Activated CD4-positive, CD25-positive, alpha-beta regulatory T cell (primary cell): ENCODE measurements at places on chromosomes 3 and 15.

DNA sequence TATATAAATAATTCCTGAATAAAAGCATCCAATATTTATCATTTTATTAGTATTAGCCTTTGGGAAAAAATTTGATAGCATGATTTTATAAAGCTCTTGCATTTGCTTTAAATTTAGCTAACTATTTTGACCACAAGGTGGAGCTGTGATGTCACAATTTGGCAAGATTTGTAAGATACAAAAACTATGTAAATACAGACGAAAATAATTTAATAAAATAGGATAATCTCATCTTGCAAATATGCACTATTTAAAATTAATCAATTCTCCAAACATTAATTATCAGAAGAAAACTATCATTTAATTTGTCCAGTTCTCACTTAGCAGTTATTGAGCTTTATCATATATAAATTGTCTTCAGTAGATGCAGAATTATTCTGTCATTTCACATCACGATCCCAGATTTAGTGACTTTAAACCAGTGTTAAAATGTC lies 95.4 kb downstream of the PLOD2 start:
- DNase-seq: no peak

- no peak for DNase-seq
Measured at GRCh38 chr15:60744826-60745460, 266.0 kb upstream of the ICE2 start.

GRCh38 chr3:188082450-188082849 lies 71.5 kb upstream of the LPP start:
- no peak for DNase-seq

- no peak for DNase-seq
Measured at GRCh38 chr3:48344867-48345507, 11.5 kb upstream of the SPINK8 start.

- DNase-seq: no peak
Measured at GRCh38 chr15:56102441-56102840, 109.0 kb upstream of the NEDD4 start.

DNA sequence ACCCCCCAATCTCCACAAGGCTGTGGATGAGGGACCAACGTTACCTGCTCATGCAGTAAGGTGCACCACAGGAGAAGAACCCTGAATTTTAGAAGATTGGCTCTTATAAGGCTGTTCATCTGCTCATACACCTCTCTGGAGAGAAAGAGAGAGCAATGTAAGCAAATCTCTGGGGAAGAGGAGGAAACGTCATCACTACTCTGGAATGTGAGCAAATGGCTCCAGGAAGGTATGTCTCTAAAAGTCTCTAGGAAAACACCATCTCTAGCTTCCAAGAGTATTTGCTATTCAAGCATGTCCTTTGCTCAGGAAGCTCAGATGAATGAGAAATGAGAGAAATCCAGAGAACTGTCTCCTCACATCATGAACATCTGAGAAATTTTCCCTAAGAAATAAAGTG lies 235.4 kb downstream of the TBL1XR1 start:
- DNase-seq: no peak

GRCh38 chr15:97082830-97083229 lies 752.3 kb downstream of the NR2F2 start:
- no peak for DNase-seq

- DNase-seq: no peak
Measured at GRCh38 chr3:71407823-71408222, 175.7 kb downstream of the FOXP1 start.

- no peak for DNase-seq
Measured at GRCh38 chr3:193680220-193680619, 87.2 kb downstream of the OPA1 start.

DNA sequence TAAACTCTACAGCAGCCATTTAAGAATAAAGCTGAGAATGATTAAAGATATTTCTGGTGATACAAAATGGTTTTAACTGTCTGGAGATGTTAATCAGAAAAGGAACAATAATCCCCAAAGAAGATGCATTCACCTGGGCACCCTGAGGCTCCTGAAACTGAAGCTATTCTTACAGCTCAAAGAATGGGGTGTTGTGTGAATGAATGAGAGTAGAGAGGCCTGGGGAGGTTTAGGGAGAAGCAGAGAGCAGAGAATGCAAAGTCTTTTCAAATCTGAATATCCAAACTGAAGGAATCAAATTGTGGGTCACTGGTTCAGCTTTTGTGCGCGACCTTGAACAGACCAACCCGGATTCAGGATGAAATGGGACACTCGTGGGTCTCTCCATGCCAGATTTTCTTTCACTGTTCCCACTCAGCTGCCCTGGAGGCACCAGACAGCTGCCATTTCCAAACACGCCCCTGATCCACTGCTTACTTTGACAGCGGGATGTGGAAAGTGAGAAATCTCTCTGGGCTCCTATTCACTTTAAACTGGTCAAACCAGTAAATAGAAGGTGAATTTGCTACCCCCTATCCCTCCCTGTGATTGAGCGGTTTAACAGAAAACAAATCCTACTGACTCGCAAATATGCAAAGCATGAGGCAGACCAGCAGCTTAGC lies 485.5 kb upstream of the THBS1 start:
- no peak for DNase-seq

- DNase-seq: peak; percentile 10
Measured at GRCh38 chr3:129942296-129942695, 32.2 kb upstream of the TRH start.

- DNase-seq: no peak
Measured at GRCh38 chr15:69530991-69531664, 78.5 kb downstream of the RPLP1 start.

- no peak for DNase-seq
Measured at GRCh38 chr3:12288182-12289129, at the start of gene PPARG. Gene PPARG, plus strand, starts transcription at chr3:12289070. Its CDS starts 90,642 bp downstream, at chr3:12379712.

GRCh38 chr3:163878396-163878795 lies 1199.9 kb downstream of the SI start:
- DNase-seq: no peak

GRCh38 chr3:178329936-178330335 lies 206.3 kb upstream of the KCNMB2 start:
- no peak for DNase-seq

GRCh38 chr15:48667701-48668100 lies 22.2 kb upstream of the FBN1 start:
- no peak for DNase-seq

DNA sequence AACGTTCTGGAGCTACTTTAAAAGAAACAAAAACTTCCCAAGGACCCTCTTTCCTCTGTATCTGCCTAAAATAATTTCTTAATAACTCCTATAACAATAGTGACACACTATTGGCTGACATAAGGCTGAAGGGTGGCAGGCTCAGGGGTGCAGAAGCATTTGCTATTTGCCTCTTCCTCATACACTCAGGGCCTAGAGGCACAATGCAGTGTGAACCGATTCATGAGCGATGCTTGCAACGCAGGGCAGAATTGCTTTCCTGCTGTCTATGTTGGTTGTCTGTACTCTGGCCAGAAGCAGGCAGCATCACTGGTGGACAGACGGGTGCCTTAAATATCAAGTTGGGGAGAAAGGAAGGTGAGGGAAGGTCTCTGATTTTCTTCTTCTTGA lies 157.4 kb downstream of the AGBL1 start:
- no peak for DNase-seq

DNA sequence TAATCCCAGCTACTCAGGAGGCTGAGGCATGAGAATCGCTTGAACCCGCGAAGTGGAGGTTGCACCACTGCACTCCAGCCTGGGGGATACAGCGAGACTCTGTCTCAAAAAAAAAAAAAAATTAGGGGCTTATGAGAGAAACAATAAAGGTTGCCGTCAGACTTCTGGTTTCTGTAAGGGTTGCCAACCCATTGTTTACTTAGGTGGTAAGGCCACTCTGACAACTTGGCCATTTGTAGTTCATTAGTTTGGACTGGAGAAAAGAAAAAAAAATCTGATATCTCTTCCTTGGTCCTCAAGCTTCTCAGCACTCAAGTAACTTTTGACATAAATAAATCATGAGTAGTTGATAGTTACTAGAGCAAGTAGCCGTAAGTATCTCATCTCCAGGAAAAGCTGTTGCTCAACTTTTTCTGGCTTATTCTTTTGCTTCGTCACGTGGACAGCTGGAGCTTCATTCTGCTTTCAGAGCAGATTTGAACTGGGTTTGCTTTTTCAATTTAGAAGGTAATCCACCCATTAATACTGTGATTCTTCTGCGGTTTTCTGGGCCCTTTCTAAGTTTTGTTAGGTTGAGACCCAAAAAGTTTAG lies 9.4 kb downstream of the SNX1 start:
- DNase-seq: no peak

- DNase-seq: peak; percentile 12
Measured at GRCh38 chr15:91854639-91854990, 1.1 kb downstream of the SLCO3A1 start.

DNA sequence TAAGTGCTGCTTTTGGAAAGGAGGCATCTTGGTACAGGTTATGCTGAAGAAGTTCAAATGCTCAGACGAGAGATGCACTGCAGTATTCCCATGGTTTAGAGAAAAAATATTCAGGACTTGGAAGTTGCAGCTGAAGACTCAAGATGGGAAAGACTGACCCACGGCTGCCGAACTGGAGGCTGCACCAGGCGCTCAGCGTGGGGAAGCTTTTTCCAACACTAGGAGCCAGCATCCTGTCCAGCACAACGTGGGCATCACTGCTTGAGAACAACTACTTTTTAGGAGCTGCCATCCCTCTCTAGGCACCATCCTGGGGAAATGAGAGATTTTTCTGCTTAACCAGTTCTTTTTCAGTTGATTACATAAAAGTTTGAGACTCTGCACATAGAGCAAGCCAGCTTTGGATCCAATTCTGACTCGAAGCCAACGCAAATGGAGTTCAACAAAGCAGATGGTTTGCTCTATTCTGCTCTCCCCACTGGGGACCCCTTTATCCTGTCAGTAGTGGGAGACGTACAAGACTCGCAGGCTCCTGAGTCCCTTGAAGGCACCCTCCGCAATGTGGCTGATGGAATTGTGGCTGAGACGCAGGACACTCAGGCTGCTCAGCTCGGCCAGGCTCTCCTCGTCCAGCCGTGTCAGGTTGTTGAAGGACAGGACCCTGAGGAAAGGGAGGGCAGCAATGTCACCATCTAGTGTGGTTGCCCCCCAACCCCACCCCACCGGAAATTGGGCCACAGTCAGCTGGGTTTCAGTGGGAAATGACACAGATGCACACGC lies 93.8 kb downstream of the LRIG1 start:
- DNase-seq: no peak

DNA sequence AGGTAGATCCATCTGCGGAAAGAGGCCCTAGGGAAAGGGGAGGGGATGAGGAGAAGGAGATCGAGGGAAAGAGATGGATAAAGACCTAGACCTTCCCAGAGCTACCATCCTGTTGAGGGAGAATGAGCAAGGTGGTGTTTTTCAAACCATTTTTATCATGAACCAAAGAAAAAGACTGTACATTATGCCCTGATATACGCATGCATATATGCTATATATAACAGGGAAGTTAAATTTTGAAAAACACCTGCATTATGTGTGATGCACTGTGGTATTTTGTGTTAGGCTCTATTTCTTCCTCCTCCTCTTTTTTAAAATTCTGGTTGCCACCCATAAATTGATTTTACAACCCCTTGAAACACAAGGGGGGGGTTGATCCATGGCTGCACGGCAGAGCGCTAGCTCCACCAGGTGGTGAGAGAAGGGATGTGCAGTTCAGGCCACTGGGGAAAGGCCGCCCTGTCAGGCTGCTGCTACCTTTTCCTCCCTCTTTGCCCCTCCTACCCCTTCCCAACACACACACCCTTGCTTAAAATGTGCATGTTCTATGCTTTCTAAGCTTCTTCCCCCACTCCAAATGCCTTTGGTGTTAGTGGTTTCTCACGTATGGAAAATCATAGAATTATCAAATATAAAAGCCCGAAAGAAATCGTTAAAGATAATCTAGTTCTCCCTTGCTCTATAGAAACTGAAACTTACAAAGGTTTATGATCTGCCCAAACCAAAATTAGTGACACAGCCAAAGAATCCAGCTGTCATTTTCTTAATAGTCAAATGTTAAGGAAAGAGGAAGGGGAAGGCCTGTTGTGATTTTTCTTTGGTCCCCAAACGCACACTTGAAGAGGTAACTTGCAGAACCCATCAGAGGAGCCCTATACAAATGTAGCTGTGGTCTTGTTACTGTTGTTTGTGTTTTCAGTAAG lies 262.0 kb upstream of the UMPS start:
- no peak for DNase-seq

GRCh38 chr3:153171256-153171655 lies 9.2 kb downstream of the RAP2B start:
- no peak for DNase-seq

- DNase-seq: no peak
Measured at GRCh38 chr3:185764980-185765370, 59.9 kb downstream of the IGF2BP2 start.

DNA sequence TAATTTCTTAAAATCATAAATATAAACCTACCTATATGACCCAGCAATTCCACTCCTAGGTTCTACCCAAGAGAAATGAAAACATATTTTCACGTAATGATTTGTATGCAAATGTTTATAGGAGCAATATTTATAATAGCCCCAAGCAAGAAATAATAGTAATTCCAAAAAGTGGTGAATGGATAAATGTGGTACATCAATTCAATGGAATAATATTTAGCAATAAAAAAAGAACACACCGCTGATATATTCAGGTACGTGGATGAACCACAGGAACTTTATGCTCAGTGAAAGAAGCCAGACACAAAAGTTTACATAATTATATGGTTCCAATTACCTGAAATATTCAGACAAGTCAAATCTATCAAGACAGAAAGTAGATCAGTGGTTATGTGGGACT lies 49.9 kb downstream of the ACAD9 start:
- DNase-seq: no peak

GRCh38 chr3:133827684-133828083 lies 22.1 kb downstream of the SRPRB start:
- DNase-seq: no peak

DNA sequence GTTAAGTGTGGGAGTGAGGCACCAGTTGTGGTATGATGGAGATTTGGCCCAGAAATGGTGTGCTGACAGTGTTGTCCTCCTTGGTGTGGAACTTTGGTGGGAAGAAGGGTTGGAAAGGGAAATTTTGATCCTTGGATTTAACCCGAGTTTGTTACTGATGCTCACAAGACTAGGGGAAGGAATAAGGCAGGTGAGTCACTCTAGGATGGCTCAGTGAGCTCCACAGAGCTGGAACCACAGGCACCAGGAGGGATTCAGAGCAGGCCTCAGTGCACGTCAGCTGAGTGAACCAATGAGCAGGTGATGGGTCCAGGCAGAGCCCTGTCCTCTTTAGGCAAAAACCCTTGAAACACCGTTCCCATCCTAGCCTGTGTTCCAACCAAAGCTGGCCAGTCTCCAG lies 11.4 kb downstream of the CHRD start:
- DNase-seq: no peak

DNA sequence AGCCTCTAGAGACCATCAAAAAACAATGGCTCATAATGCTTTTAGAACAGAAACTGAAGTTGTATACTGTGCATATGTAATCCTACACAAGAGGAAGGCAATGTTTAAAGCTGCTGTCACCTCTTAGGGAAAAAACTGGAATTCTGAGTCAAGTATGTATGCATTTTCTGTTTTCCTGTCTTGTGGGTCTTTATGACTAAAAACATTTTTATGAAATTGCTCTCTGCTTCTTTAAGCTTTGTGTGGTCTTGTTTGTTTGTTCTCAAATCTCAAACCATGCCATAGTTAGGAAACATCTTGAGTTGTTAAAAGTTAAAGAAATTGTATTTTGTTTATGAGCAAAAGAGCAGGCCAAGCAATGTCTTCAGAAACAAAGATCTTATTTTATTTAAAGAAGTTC lies 80.9 kb upstream of the SOX2 start:
- no peak for DNase-seq

GRCh38 chr3:112611752-112612515 lies 29.0 kb downstream of the CCDC80 start:
- no peak for DNase-seq

GRCh38 chr3:45946875-45947274 lies 3.6 kb downstream of the CXCR6 start:
- DNase-seq: no peak
